Activated CD4-positive, alpha-beta T cell treated with anti-CD3 and anti-CD28 coated beads, Interleukin-2, amount 50 U/mL, for 48 hours (primary cell): ENCODE measurements at places on chromosomes 1 and 21.

DNA sequence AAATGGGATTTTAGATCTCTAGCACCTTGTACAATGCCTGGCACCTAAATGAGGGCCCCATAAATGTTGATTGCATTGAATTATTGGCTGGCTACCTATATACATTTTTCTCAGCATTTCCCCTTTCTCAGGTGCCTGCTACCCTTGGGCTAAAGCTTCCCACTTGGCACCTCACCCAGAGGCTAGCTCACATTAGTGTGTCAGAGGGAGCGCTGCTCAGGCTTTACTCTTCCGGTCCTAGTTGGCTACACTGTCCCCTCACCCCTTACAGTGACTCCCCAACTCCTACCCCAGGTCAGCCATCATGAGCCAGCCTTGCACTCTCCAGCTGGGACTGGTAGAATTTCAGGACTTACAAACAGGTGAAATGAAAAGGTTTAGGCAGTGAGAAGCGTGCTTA is 9.5 kb downstream of the TRAF5 start:
- DNase-seq = no peak

GRCh38 chr21:16424331-16424751 is 694.6 kb downstream of the USP25 start:
- DNase-seq = no peak

DNA sequence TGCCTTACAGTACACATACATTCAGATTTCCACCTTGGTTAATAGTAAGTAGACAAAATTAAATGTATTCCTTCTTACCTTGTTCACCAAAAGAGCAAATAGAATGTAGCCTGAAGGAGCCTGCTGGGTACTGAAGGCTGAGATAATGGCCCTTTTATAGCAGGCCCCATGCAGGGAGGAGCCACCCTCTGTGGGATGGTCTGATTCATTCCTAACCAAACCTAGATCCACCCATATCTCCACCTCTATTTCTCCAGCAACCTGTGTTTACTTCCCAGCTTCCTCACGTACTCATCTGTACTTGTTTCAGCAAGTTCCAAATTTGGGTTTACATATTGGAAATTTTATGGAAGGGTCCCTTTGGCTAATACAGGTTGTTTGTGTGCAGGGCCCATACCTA is at the start of gene FLG:
Gene FLG (minus strand): TSS at position 129 of the 400 bp plus-strand sequence. CDS start 9,783 bp downstream, outside the sequence.
- DNase-seq = no peak

GRCh38 chr1:185213091-185213490 is 56.1 kb downstream of the SWT1 start:
- no peak for DNase-seq

DNA sequence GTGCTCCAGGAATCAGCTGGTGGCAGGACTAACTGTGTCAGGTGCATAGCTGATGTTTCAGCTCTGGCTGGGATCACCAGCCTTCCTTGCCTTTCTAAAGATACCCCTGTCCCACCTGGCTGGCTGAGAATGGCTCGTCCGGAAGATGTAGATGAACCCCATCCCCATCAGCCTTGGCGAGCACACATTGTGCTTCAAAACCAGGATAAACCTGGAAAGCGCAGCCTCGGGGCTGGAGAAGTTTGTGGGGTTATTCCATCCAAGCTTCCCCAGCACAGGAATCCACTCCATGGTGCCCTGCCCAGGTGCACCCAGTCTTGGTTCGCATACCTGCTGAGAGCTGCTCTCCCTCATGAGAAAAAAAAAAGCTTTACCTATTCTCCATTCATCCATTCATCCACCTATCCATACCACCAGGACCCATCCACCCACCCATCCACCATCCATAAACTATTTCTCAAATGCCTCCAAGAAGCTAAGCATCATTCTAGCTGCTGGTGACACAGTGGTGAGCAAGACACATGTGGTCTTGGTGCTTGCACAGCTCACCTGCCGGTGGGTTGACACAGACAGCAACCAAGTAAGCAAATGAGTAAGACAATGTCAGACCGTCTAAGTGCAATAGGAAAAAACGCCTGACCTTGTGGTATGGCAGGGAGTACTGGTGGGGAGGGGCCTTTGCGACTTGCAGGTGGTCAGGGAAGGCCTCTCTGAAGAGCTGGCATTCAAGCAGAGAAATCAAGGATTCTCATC is 94.0 kb downstream of the DMRTB1 start:
- DNase-seq = no peak

DNA sequence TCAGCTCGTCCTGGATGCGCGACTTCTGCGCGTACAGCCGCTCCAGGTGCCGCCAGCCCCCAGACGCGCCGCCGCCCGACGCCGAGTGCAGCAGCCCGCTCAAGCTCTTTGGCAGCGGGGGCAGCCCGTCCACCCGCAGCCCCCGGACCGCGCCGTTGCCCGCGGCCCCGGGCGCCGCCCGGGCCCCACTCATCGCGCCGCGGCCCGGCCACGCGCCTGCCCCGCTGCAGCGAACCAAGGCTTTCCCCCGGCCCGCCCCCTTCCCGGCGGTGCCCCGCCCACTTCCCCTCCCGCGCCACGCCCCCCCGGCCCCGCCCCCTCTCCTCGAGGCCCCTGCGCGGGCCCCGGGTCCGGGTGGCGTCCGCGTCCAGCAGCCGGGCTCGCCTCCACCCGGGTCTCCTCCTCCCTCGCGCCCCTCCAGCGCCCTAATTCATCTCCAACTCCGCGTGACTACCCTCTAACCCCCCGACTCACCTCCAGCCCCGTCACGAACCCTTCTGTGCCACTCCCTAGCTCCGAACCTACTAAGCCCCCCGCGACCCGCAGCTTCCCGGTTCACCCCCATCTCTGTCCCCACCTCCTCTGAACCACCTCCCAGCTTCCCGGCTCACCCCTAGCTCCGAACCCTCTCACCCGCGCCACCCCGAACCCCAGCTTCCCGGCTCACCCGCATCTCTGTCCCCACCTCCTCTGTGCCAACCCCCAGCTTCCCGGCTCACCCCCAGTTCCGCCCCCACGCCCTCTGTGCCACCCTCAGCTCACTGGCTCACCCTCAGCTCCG is at the start of gene FAM89A:
Gene FAM89A (minus strand): TSS at position 236 of the 781 bp plus-strand sequence. CDS start 43 bp downstream, at position 193.
- peak; percentile 75 for DNase-seq

GRCh38 chr1:111192074-111192473 is 8.4 kb downstream of the DENND2D start:
- DNase-seq = no peak

DNA sequence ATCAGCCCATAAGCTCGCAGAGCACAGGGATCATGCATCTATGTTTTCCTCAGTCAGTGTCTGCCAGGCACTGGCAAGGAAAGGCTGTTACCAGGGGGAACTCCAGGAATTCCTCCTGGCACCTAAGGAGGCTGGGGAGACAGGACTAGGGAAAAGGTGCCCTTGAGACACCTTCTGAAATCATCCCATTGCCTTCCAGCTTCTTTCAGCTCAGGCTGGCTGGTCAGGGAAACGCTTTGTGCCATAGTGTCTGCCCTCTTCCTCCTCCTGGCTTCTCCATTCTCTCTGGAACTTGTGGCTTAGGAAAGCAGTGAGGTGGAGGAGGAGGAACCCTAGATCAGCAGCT is 13.8 kb downstream of the LMNA start:
- no peak for DNase-seq

DNA sequence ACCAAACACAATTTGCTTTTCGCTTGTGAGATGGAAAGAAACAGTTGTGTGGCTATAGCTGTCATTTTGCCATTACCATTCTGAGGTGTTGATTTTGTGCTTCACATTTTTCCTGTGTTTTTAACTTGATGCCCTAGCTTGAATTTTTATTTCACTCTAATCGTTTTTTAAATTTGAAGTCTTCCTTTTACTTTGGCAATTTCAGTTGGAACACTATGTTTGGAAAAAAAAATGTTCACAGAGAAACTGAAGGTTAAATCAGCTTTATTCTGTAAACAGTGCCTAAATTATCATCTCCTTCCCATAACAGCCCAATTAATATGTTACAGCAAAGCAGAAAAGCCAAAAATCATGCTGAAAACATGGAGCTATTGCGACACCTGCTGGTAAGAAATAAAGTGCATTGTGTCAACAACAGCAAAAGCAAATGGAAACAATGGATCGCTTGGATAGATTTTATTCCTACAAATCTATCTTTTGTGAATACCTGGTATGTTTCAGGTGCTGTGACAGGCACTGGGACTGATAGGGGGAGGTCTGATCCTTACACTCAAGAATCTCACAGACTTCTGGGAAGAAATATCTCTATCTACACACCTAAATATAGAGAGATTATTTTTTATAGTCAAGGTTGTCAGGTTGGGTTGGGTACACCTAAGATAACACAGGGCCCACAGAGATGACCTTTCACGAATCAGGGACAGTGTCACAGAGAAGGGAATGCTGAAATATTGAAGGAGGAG is 16.2 kb upstream of the ERICH3 start:
- DNase-seq = peak; percentile 35

DNA sequence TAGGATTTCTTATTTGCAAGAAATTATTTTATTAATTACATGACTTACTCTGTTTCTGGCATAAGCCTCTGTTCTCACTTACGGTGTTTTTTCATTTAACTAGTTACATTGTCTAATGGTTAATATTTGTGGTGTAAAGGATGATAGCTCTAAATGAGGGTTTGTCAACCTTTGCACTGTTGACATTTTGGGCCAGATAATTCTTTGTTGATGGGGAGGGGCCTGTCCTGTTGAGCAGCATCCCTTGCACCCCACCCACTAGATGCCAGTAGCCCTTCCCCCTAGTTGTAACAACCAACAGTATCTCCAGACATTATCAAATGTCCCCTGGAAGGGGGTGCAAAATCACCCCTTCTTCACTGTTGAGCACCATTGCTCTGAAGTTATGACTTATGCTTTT is 83.6 kb upstream of the SLC44A3 start:
- DNase-seq = no peak

GRCh38 chr1:19439464-19440171 is 45.7 kb downstream of the CAPZB start:
- DNase-seq = peak; percentile 34

- no peak for DNase-seq
Measured at GRCh38 chr21:31658053-31658452, 1.4 kb upstream of the SOD1 start.

- DNase-seq = no peak
Measured at GRCh38 chr1:59183749-59184317, 113.1 kb upstream of the FGGY start.

GRCh38 chr1:201285846-201286245 is 2.5 kb downstream of the PKP1 start:
- no peak for DNase-seq
